ENCODE measurements at places on chromosomes 7 and 10. TPM values are rescaled to one million over a fixed set of nuclear protein-coding genes. Genes with fewer than 3 reads are reported as not detected.

HMX2 gene
- total RNA-seq = not detected

ZNF438 gene
- total RNA-seq = 7.5 TPM

CALML5 gene
- total RNA-seq = not detected

ATP6V1F gene
- 86.4 TPM for total RNA-seq

TMEM178B gene
- total RNA-seq = 79.5 TPM

SH2B2 gene
- 16.0 TPM for total RNA-seq

LEP gene
- not detected for total RNA-seq

EXOSC1 gene
- 39.1 TPM for total RNA-seq

PNLIP gene
- not detected for total RNA-seq

ZNF365 gene
- 31.9 TPM for total RNA-seq
